ENCODE measurements at places on chromosomes 2 and 18. TPM values are rescaled to one million over a fixed set of nuclear protein-coding genes. Genes with fewer than 3 reads are reported as not detected.

- no peak overlapping the region for H3K4me3 ChIP-seq
- H3K27ac ChIP-seq: no peak overlapping the region
- DNase-seq: no peak
Measured at GRCh38 chr2:143603035-143603655, 473.9 kb downstream of the ARHGAP15 start.

GRCh38 chr2:47558768-47559684 lies 156.1 kb downstream of the MSH2 start:
- H3K27ac ChIP-seq: no peak overlapping the region
- no peak for DNase-seq
- H3K27me3 ChIP-seq: no peaks in the 10 kb centered on the region
- no peaks in the 10 kb centered on the region for H3K36me3 ChIP-seq
- no peaks in the 10 kb centered on the region for H3K4me1 ChIP-seq

The ANKRD39 gene
- 12.8 TPM for total RNA-seq

GRCh38 chr18:35377875-35378573 lies 887 bp upstream of the ZNF396 start:
- peaks cover 10% of the 10 kb centered on the region for H3K4me1 ChIP-seq
- H3K27ac ChIP-seq: no peak overlapping the region
- no peak for DNase-seq
- H3K27me3 ChIP-seq: no peaks in the 10 kb centered on the region
- H3K4me3 ChIP-seq: no peak overlapping the region

DNA sequence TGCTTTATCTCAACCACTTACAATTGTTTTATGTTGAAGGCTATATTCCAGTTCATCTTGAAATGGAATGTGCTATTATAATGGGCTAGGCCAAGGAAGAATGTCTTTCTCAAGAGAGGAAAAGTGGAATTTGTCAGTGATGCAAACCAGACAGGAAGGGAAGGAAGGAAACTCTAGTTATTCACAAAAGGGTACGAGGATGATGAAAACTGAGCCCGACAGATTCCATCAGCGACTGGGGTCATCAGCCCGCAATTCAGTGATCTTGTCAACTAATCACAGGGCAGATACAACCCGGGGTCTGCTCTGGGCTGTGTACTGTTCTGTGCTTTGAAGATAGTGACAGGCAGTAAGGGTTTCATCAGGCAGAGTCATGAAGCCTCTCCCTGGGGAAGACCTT lies 23.4 kb upstream of the LYPD6 start:
- no peak for DNase-seq
- no peaks in the 10 kb centered on the region for H3K27me3 ChIP-seq
- H3K4me3 ChIP-seq: no peak overlapping the region
- no peak overlapping the region for H3K27ac ChIP-seq

GRCh38 chr2:234313558-234313957 lies 183.3 kb downstream of the ARL4C start:
- no peak overlapping the region for H3K4me3 ChIP-seq
- no peaks in the 10 kb centered on the region for H3K36me3 ChIP-seq
- H3K27ac ChIP-seq: no peak overlapping the region
- no peaks in the 10 kb centered on the region for H3K4me1 ChIP-seq
- no peaks in the 10 kb centered on the region for H3K27me3 ChIP-seq
- DNase-seq: no peak

DNA sequence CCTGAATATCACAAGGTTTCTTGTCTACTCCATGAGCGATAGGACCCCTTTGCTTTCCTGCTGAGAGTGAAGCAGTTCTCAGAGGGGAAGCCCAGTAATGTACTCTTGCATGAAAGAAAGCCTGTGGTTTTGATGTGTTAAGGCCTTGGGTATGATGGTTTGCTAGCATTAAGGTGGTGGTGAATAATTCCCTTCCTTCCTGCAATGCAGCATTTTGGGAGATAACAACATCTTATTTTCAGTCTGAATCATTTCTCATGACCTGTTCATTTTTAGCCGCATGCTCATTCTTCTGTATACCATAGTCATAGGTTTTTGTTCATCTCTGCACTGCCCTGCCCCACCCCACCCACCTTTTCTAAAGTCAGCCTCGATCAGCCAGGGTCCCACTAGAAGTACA lies 66.2 kb downstream of the HNMT start:
- H3K27ac ChIP-seq: no peak overlapping the region
- no peak overlapping the region for H3K4me3 ChIP-seq
- H3K27me3 ChIP-seq: no peaks in the 10 kb centered on the region
- DNase-seq: no peak
- no peaks in the 10 kb centered on the region for H3K36me3 ChIP-seq
